ENCODE measurements at places on chromosomes 16 and 17.

- DNase-seq, result no peak
Observed at GRCh38 chr17:82844796-82845162, 5.0 kb upstream of the ZNF750 start.

DNA sequence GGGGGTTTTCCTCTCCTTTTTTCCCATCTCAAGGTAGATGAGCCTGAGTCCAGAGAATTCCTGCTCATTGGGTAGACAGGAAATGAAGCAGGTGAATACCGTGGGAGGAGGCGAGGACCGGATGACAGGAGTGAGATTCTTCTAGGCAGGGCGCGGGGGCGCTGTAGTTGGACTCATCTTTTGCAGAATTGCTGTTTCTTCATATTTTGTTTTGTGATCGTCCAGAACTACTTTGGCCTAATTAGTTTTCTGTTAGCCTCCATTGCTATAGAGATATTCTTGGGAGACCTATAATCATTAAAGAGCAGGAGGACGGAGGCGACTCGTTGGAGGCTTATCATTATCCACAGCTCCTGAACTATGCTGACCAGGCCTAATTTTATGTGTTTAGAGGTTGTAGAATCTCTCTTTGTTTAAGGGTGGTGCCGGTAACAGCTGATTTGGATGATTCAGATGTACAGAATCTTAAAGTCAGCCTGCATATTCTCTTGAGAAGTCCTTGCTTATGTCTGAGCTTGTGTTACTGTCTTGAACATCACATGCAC lies 650 bp downstream of the ATP6V0A1 start:
- no peak for DNase-seq

DNA sequence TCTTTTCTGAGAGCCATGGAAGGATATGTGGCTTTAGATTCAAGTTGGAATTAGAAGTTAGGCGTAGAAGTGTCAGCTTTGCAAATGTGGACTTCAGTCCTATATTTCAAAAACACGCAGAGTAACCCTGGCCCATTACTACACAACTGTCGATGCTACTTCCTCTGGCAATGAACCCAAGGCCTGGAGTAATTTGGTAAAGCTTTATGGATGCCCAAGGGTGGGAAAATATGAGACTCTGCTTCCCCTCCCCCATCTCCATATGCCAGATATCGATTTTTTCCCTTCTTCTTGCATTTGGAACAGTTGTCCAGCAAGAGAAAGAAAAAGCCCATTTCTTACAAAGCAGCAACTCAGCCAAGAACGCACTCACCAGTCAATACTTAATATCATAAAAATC lies 2.9 kb upstream of the MAP1LC3B start:
- DNase-seq, result no peak

- DNase-seq, result peak; percentile 91
Observed at GRCh38 chr17:75109407-75110233, at the start of gene ARMC7. Gene ARMC7, plus strand, starts transcription at chr17:75109969. Its CDS starts 320 bp downstream, at chr17:75110289.
